NCI-H2171 treated with DMSO at 0.1 percent for 48 hours (cell line): ENCODE measurements at places on chromosomes 12 and 14.

GRCh38 chr12:30988646-30989286, 62.2 kb downstream of the TSPAN11 start:
- DNase-seq, result no peak

DNA sequence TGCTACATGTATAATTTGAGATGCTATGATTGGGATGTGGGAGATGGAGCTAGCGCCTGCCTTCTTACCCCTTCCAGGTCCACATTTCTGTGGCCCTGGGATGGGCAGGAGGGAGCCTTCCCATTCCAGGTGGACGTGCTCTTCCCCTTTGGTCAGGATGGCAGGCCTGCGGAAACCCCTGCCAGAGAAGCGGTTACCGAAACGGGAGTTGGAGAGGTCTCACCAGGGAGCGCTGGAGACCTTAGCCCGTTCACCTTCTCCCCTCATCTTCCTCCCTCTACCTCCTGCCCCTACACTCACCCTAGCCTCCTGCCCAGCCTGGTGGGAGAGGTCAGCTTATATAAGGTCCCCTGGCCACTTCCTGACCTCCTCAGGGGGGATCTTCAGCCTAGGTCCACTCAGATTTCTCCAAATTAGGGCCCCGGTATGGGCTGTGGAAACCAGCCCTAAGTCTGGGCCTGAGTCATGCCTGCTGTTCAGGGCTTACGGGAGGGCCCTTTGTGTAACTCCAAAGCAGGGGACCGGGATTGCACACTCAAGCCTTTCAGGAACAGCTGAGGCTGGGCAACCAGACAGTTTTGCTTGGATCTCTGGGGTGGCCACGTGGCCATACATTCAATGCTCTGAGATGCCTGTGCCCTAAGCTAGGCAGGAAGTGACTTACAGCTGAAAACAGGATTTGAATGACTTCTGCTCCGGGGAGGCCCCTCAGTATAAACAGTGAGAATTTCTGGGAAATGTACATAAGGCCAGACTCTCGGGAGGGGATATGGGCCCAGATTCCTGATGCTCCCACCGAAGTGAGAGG, 10.2 kb upstream of the MEG3 start:
- no peak for DNase-seq

DNA sequence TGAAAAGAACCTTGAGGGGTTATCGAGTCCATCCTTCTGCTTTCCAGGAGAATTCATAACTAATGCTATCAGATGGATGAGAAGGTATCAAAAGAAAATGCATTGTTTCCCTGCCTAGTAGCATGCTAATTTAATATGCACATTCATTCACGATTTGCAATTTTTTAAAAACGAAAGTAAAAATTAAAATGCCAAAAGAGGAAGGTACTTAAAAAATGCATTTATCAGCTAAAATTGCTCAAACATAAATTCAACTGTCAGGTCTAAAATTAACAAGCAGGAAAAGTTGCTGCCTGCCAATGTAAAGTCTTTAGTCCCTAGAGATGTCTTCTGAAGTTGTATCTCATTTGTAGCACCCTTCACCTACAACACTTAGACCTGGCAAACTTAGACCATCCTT, 7.9 kb downstream of the ATF7 start:
- no peak for DNase-seq

DNA sequence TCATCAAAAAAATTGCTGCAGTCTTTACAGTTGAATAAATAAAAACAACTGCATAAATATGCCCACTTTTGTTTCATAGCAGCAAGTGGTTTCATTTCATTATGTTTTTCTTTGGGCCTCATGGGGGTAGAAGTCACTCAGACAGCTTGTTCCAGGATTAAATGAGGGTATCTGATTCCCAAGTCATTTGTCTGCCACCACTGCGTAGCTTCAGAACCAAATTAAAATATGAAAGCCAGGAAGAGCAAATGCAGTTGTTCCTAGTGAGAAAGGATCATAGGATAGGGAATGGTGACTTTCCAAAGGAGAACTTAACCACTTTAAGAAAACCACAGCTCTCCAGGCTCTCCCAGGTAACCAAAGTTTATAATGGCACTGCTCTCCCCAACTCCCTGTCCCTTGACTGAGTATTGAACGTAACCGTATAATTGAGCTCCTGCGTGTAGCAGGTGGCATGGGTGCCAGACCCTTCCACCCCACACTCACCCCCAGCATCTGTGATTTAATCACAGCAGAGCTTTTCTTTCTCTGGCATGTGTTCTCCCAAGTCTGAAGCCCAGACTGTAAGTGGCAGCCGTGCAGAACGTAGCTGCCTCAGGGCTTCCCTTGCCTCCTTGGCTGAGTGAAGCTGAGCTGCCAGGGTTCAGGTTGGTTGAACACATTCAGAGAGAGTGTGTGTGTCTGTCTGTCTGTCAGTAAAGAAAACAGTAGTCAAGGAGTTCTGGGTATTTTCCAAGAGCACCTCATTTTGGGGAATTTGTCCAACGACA, 11.3 kb upstream of the KCNH3 start:
- peak; percentile 90 for DNase-seq

GRCh38 chr14:56694609-56695008, 115.0 kb downstream of the TMEM260 start:
- no peak for DNase-seq

- peak; percentile 34 for DNase-seq
These were observed 107.9 kb downstream of the SNAPC1 start for GRCh38 chr14:61870163-61870562.

- DNase-seq, result no peak
These were observed 186.7 kb upstream of the SLC38A2 start for GRCh38 chr12:46559311-46559710.
